Right atrium auricular region (tissue), 2 donors: ENCODE measurements at places on chromosomes 4 and X. TPM values are rescaled to one million over a fixed set of nuclear protein-coding genes. Genes with fewer than 3 reads are reported as not detected.

Gene TLL1
- total RNA-seq = 4.4 TPM

Gene AKAP14
- not detected for total RNA-seq

GRCh38 chr4:11038926-11039325, 354.4 kb upstream of the CLNK start:
- H3K27me3 ChIP-seq = no peaks in the 10 kb centered on the region
- no peak overlapping the region for H3K4me3 ChIP-seq
- no peaks in the 10 kb centered on the region for H3K4me1 ChIP-seq
- H3K27ac ChIP-seq = no peak overlapping the region
- no peak for DNase-seq

DNA sequence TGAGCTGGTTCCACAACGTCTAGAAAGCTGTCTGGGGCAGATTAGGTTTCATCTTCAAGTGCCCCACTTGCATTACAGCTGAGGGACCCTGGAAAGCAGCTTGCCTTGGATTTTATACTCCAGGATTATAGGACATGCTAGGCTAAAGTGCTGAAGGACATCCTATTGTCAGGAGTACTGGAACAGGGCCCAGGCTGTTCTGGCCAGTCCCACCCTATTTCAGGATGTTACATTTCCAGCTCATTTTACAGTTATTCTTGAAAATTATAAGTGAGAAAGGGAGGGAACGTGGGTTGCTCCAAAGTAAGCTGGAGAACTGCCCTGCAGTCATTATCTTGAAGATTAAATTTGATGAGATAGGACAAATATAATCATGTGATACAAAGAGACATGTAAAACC, 71.0 kb upstream of the UGT8 start:
- H3K27ac ChIP-seq = no peak overlapping the region
- no peak for DNase-seq
- H3K36me3 ChIP-seq = no peaks in the 10 kb centered on the region
- H3K27me3 ChIP-seq = no peaks in the 10 kb centered on the region

Gene WDR1
- 216 TPM for total RNA-seq

Gene RGN
- 14.1 TPM for total RNA-seq
